ENCODE measurements at places on chromosomes 5 and 9.
A peak's percentile ranks its signal among the peaks of the same experiment; 100 is the strongest.

DNA sequence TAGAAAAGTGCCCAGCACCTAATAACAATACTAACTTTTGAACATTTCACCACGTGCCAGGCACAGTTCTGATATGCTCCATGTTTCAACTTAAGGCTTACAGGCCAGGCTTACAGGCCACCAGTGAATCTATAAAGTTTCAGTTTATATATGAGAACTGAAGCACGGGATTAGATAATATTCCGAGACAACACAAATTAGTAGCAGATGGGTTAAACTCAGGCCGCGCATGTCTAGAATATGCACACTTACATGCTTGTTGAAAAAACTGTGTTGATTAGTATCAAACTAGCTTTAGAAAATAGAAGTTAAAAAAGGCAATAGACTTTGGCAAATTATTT lies 587.9 kb downstream of the MTRR start:
- DNase-seq: no peak

GRCh38 chr5:107422494-107422893 lies 248.2 kb downstream of the EFNA5 start:
- no peak for DNase-seq

GRCh38 chr9:110579862-110580219 lies 300 bp upstream of the SVEP1 start:
- DNase-seq: no peak

GRCh38 chr9:136345281-136346156 lies 18.0 kb downstream of the DNLZ start:
- peak; percentile 72 for DNase-seq

DNA sequence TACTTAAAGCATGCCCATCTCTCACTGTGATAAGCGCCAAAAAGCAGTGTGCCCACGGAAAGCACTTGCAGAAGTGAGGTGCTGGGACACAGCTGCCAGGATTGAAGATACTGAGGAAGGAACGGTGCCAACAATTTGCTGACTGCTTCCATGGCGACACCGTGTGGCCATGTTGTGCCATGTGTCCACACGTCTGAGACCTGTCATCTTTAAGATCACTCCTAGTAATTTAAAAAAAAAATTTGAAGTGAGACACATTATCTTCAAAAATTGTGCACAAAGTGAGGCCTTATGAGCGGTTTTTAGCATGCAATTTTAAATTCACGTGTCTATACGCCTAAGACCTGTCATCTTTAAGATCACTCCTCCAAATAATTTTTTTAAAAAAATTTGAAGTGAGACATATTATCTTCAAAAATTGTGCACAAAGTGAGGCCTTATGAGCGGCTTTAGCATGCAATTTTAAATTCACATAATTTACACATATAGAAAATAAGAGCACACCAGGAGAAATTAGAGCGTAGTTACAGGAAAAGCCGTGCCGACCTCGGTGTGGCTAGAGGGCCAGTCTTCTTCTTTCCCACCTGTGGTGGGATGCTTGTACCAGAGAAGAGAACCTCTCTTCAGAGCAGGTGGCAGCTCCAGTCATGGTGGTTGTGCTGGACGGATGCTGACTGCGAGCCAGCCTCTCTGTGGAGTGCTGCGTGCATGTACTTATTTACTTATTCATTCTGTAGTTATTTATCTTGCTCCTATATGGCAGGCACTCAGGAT lies 21.4 kb upstream of the FLT4 start:
- DNase-seq: peak; percentile 45

DNA sequence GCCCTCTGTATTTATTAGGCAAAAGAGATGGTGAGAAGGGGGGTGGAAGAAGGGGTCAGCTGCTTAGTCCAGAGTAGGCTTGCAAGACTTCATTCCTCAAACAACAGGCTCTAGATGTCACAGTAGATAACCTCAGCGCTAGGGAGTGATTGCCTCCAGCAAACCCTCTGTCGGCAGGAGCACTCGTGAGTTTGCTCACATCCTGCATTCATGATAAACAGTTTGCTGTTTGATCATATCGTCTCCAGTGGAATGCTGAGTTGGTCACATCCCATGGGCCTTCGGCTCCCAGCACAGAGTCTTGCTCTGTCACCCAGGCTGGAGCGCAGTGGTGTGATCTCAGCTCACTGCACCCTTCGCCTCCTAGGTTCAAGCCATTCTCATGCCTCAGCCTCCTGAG lies 3.6 kb downstream of the TTC23L start:
- no peak for DNase-seq

DNA sequence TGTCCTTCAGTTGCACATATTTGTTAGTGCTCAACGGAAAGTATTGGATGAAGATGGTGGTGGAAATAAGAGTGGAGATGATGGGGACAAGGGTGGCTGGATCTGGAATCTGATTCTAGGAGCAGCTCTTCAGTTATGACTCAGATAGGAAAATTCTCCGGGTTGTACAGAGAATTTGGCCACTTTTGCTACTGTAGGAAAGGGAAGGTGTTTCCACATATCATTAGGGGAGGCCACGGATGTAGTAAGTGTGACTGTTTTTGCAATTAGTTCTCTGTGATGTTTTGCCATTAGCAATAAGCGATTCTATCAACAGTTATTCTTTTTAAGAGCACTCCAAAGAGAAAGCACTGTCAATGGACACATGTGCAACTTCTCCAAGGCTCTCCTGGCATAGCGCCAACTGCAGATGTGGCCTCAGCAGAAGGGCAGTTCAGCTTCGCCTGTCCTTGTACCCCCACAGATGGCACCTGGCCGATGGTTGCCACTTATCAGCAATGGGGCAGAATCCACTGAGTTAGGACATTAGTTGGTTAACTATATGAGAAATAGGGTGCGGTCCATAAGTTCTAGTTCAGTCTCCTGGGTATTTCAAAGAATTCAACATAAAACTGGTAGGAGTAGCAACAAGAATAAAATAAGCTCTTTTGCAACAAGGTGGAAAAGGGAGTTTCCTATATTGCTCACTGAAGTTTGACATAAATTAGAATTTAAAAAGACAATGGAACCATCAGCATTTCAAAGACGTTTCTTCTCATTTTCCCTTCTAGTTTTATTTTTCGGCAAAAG lies 96.3 kb downstream of the ARSB start:
- no peak for DNase-seq

- no peak for DNase-seq
Observed at GRCh38 chr5:5132234-5132633, 7.9 kb upstream of the ADAMTS16 start.

Measured in occipital lobe (tissue), 3 donors.